ENCODE measurements at places on chromosomes 6 and 20. TPM values are rescaled to one million over a fixed set of nuclear protein-coding genes. Genes with fewer than 3 reads are reported as not detected.

Gene C6orf52
- total RNA-seq, result 0.49 TPM

Gene RAET1L
- not detected for total RNA-seq

Gene OVOL2
- not detected for total RNA-seq

DNA sequence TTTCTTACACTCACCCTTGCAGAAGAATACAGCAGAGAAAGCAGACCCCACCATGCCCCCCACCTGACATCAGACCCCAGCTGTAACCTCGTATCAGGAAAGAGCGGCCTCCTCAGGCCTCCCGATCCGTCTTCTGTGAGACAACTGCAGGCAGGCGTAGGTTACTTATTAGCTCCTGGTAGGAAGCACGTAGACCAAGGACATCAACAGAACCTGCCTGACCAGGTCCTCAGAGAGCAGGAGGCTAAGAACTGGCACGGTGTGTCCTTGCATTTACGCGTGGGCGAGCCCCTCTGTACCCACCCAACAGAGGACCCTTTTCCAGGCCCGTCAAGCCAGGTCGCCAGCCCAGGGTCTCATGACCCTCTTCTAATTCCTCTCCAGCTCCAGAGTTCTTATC, 51.0 kb downstream of the ABHD12 start:
- DNase-seq, result no peak

Gene NT5E
- total RNA-seq, result 11.0 TPM

Gene MUC22
- total RNA-seq, result not detected

- no peak for DNase-seq
Measured at GRCh38 chr6:135743476-135743875, 108.0 kb upstream of the PDE7B start.

Gene AFDN
- 13.8 TPM for total RNA-seq

GRCh38 chr6:145903356-145904102, 60.6 kb downstream of the SHPRH start:
- peak; percentile 51 for DNase-seq

Gene CCN2
- total RNA-seq, result 42.9 TPM

Gene RIPPLY2
- total RNA-seq, result not detected

DNA sequence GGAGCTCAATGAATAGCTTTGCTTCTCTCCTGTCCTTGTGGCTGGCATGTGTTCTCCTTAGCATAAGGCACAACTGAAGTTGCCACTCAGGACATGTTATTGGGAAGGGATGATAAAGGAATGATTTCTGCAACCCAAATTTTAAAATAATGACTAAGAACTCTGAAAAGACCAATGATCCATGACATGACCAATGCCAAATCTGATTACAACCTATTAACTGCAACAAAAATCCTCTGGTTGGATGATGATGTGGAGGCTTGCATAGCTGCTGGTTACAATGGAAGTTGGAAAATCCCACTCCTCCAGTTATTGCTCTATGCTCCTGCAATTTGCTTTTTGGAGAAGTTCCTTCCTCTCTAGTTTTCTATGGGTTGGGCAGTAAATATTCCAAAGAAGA, 63.4 kb upstream of the FBXL4 start:
- no peak for DNase-seq

- DNase-seq, result peak; percentile 66
Measured at GRCh38 chr6:142820338-142821051, 124.5 kb downstream of the HIVEP2 start.

DNA sequence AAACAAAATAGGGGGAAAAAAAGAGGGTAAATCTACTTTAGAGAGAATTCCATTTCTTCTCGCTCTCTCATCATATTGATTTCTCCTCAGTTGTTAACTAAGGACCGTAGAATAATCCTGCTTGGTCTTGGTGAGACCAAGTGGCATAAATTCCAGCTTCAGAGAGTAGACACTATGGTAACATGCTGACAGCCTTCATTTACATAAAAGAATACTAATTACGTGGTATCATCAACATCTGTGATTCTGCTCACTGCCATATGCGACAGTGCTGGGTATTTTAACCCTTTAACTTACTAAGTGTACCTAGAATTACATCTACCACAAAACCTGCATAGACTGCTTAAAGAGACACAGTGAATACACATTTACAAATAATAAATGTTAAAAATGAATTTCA, 27.1 kb downstream of the TOMM6 start:
- DNase-seq, result no peak

DNA sequence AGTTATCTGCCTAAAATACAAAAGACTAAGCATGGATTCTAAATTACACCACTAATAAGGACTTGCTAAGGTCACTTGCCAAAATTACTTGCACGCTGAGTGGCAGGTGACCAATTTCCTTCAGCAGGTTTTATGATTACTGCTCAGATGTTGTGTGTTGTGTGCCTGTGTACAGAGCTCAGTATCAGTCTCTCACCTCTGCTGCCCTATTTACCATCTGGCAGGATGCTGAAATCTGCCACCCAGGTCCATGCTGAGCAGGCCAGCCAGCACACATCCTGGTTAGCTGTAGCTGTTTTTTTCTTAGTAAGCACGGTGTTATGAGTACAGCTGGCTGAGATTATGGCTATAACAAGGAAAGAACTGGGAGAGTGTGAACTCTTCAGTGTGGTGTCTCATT, 34.0 kb downstream of the ELOVL4 start:
- peak; percentile 55 for DNase-seq

- DNase-seq, result no peak
Measured at GRCh38 chr6:124371974-124372475, 568.4 kb downstream of the NKAIN2 start.

- DNase-seq, result no peak
Measured at GRCh38 chr20:59940956-59941294, 736 bp downstream of the FAM217B start.

Gene KIF16B
- 5.4 TPM for total RNA-seq

- DNase-seq, result peak; percentile 94
Measured at GRCh38 chr6:30781743-30782424, 37.5 kb upstream of the IER3 start.

- no peak for DNase-seq
Measured at GRCh38 chr6:88177961-88178464, 11.9 kb upstream of the CNR1 start.

- peak; percentile 51 for DNase-seq
Measured at GRCh38 chr6:15152700-15153099, 93.2 kb upstream of the JARID2 start.

DNA sequence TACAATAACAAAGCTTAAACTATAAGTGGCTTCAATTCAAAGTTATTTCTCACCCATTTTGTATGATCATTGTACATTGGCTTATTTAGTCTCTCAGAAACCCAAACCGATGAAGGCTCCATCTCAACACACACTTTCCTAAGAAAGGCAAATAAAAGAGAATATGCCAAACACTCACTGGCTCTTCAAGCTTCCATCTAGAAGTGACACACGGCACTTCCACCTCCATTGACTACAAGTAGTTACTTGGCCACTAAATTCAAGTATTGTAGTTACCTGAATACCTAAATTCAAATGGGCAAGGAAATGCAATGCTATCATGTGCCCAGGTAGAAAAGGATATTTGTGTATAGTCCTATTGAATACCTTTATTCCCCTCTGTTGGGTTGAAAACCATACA, 170.6 kb downstream of the OGFRL1 start:
- no peak for DNase-seq

DNA sequence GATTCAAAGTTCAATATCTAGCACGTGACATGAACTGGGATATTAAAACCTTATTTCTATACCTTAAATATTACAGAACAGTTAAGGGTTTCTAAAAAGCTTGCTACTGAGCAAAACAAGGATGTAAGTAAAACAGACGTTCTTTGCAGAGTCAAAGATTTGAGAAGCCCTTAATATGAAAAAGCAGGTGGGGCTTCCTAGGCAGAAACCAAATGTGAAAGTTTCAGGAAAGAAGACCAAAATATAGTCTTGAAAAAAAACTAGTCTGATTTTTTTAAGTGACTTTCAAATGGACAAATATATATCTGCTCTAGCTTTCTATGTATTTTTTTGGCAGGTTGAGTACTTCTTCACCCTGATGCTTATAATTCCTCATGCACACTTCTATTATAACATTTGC, 63.2 kb downstream of the TNFRSF21 start:
- no peak for DNase-seq

Gene MEI4
- total RNA-seq, result 0.44 TPM

GRCh38 chr20:3430376-3431069, 23.1 kb upstream of the DNAAF9 start:
- no peak for DNase-seq

DNA sequence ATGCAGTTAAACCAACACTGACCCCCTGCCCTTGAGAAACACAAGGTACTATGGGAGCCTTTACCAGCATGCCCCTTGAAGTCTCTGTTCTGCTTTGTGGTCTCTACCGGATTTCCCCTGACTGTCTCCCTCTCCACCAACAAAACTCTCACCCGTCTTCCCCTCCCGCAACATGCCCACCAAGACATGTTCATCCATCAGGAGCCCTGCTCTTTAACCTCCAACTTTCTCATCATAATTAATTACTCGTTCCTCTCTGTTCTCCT, 1.1 kb downstream of the ZNF165 start:
- DNase-seq, result no peak

GRCh38 chr6:16810411-16810810, 49.2 kb upstream of the ATXN1 start:
- no peak for DNase-seq

DNA sequence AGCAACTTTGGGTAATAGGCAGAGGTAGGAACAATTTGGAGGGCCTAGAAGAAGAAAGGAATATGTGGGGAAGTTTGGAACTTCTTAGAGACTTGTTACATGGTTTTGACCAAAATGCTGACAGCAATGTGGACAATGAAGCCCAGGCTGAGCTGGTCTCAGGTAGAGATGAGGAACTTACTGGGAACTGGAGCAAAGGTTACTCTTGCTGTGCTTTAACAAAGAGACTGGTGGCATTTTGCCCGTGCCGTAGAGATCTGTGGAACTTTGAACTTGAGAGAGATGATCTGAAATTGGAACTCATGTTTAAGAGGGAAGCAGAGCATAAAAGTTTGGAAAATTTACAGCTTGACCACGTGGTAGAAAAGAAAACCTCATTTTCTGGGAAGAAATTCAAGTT, 28.3 kb upstream of the TMEM200A start:
- DNase-seq, result no peak
